ENCODE measurements at places on chromosomes 1 and 21. TPM values are rescaled to one million over a fixed set of nuclear protein-coding genes. Genes with fewer than 3 reads are reported as not detected.

DNA sequence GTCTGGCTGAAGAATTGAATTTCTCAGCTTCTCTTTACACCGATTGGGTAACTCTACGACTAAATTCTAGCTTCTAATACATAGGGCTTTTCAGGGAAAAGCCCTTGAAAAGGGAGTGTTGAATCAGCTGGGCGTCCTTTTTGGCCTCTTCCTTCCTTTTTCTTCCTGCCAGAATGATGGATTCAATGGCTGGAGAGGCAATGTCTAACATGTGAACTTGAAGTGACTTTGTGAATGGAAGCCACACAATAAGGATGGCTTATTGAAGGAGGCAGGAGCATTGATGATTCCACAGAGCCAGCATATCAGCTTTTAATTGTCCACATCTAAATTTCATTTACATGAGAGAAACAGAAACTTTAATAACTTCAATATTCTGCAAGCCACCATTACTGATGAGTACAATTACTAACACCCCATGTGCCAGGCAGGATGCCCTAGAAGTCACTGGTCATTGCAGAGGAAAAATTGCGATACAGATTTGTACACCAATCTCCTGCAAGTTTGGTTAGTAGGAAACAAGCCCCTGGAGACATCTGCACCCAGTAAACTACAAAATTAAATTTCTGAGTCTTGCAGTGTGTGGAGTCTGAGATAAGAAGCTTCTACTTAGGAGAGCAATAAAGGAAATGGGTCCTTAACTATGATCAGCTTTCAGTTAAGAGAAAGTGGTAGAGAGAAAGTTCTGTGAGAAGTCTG, 56.1 kb downstream of the STYXL2 start:
- H3K27me3 ChIP-seq: peaks cover 14% of the 10 kb centered on the region
- peaks cover 3% of the 10 kb centered on the region for H3K4me1 ChIP-seq

- H3K27ac ChIP-seq: peak within 1 kb of the TSS; percentile 83
- peaks cover 56% of the 10 kb centered on the region for H3K4me1 ChIP-seq
- peak within 1 kb of the TSS; percentile 72 for H3K4me3 ChIP-seq
- H3K36me3 ChIP-seq: no peaks in the 10 kb centered on the region
- no peaks in the 10 kb centered on the region for H3K27me3 ChIP-seq
Measured at GRCh38 chr21:46604975-46605766, at the start of gene S100B. S100B (minus strand) TSS chr21:46605082; CDS start chr21:46602415, 2,667 bp downstream.

GRCh38 chr1:8955406-8955805, 9.7 kb downstream of the CA6 start:
- no peaks in the 10 kb centered on the region for H3K27me3 ChIP-seq
- H3K27ac ChIP-seq: peak overlapping the region; percentile 75
- no peak for DNase-seq
- H3K36me3 ChIP-seq: peaks cover 60% of the 10 kb centered on the region

NR0B2 gene
- not detected for total RNA-seq

CELA3B gene
- not detected for total RNA-seq

DNA sequence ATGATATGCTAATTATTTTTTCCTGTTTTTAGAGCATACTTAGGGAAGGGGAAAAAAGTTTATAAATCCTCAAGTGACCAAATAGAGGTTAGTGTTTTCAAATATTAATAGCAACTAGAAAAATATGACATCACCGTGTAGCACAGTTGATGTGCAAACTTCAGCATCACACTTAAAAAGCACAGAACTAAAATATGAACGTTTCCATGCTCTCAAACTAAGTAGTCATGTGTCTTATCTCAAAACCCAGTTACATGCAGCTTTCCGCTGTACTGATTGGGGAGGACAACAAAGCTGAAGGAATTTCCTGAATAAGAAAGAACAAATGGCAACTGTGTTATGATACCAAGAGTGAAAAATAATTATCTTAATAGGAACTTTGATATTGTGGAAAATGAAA, 903.7 kb downstream of the ADGRL2 start:
- H3K27ac ChIP-seq: no peak overlapping the region
- no peaks in the 10 kb centered on the region for H3K36me3 ChIP-seq
- no peak for DNase-seq
- H3K4me1 ChIP-seq: no peaks in the 10 kb centered on the region
- no peaks in the 10 kb centered on the region for H3K27me3 ChIP-seq
- no peak overlapping the region for H3K4me3 ChIP-seq

GRCh38 chr1:24540906-24541710, 14.8 kb upstream of the NCMAP start:
- peak overlapping the region; percentile 43 for H3K4me3 ChIP-seq
- H3K36me3 ChIP-seq: peaks cover 25% of the 10 kb centered on the region

RPE65 gene
- total RNA-seq: not detected

GRCh38 chr1:163537809-163538208, 216.1 kb downstream of the NUF2 start:
- H3K36me3 ChIP-seq: no peaks in the 10 kb centered on the region
- H3K27me3 ChIP-seq: peaks cover 3% of the 10 kb centered on the region
- no peak overlapping the region for H3K27ac ChIP-seq
- no peak for DNase-seq
- no peak overlapping the region for H3K4me3 ChIP-seq

FMO4 gene
- 2.7 TPM for total RNA-seq

DNA sequence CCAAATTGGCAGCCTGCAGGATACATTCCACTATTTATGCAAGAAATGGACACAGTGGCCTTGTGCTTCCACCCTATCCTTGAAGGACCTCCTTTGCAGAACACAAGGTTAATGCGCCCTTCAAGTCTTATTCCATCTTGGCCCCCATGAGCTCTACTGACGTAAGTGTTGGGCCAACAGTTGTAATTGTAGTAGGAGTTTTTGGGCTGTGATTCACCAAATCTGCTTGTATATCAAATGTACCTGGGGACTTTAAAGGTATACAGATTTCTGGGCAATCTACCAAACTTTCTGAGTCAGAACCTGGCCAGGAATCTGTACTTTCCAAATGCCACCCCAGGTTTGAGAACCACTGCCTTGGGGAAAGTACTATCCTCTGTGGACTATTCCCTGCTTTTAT, 100.9 kb upstream of the MARK1 start:
- peaks cover 5% of the 10 kb centered on the region for H3K27me3 ChIP-seq
- no peak overlapping the region for H3K4me3 ChIP-seq
- no peaks in the 10 kb centered on the region for H3K4me1 ChIP-seq
- H3K36me3 ChIP-seq: no peaks in the 10 kb centered on the region

- no peaks in the 10 kb centered on the region for H3K36me3 ChIP-seq
- DNase-seq: no peak
- no peak overlapping the region for H3K27ac ChIP-seq
- no peak overlapping the region for H3K4me3 ChIP-seq
- H3K4me1 ChIP-seq: no peaks in the 10 kb centered on the region
- H3K27me3 ChIP-seq: peaks cover 21% of the 10 kb centered on the region
Measured at GRCh38 chr1:245301921-245302320, 147.1 kb downstream of the KIF26B start.

- H3K36me3 ChIP-seq: no peaks in the 10 kb centered on the region
- no peak for DNase-seq
- no peaks in the 10 kb centered on the region for H3K4me1 ChIP-seq
- H3K27ac ChIP-seq: no peak overlapping the region
- no peak overlapping the region for H3K4me3 ChIP-seq
- H3K27me3 ChIP-seq: no peaks in the 10 kb centered on the region
Measured at GRCh38 chr1:159753386-159753785, 27.4 kb upstream of the DUSP23 start.

DNAJC28 gene
- 0.58 TPM for total RNA-seq

VWA5B1 gene
- total RNA-seq: 0.16 TPM

DNA sequence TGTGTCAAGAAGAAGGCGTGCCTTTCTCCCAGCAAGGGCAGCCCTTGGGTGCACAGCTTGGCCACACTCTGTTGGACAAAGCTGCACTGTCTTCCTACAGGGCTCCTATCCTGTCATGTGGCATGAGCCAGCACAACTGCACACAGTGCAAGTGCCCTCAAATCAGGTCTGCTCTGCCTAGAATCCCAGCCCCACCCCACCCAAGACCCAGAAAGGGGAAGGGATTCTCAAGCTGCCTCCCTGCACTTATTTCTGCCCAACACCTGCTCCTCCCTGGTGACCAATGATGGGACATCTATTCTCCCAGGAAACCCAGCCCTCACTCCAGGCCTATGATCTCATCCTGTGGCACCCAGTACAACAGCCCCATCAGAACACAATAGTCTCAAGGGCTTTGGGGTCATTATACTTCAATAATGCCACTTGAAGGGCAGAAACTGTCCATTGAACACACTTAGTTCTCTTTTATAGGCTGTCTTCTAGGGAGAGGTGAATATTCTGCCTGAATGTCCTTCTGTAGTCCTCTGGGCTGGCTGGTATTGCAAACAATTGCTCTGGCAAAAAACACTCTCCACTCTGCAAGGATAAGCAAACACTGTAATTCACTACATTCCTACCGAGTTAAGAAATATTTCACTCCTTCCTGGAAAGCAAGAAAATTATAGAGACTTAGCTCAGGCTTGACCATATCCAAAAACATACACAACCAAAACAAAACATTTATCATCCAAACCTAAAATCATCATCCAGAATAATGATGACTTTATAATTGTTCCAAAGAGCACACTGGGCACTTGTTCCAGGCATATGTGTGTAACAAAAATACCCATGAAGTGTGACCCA, 43.1 kb upstream of the IGSF3 start:
- no peak for DNase-seq
- H3K4me1 ChIP-seq: peaks cover 9% of the 10 kb centered on the region
- no peaks in the 10 kb centered on the region for H3K36me3 ChIP-seq
- H3K27me3 ChIP-seq: peaks cover 9% of the 10 kb centered on the region

CFHR1 gene
- total RNA-seq: not detected

DNA sequence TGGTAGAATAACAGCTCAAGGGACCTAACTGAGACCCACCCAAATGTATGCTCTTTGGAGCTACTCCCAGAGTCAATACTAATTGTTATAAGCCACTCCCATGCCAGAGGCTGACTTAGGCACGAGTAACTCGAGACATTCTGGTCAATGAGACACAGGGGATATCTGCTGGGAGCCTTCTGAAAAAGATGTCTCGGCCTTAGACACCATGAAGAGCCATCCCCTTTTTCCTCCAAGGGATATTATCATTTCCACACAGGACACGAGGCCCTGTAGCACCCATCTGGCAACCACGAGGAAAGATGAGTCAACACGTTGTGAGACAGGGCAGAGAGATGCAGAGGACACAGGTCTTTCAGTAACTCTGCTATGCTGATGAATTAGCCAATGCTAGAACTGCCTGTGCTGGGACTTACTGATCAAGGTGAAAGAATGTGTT, 30.7 kb downstream of the ITPKB start:
- H3K4me1 ChIP-seq: peaks cover 85% of the 10 kb centered on the region
- peak overlapping the region; percentile 98 for H3K27ac ChIP-seq
- DNase-seq: no peak
- H3K4me3 ChIP-seq: peak overlapping the region; percentile 73
- H3K36me3 ChIP-seq: peaks cover 49% of the 10 kb centered on the region

DNA sequence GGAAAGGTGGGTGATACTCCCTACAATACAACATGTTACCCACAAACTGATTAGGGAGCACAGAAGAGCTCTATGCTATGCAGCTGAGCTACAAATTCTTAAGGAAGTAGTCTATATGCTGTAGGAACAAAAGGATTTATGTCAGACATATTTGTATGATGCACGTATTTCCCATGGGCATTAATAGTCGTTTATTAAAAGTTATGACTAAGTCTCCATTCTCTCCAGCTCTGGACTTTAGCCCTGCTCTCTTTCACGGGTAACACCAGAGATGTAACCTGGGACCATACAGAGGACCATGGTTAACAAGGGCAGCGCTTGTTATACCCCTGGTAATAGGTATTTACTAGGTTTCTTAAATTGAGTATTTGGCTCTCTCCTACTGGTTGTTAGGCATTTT, 168.2 kb upstream of the C1orf105 start:
- DNase-seq: no peak
- H3K36me3 ChIP-seq: peaks cover 6% of the 10 kb centered on the region
- peaks cover 18% of the 10 kb centered on the region for H3K4me1 ChIP-seq

GRCh38 chr1:6111571-6111970, 65.9 kb downstream of the KCNAB2 start:
- no peak overlapping the region for H3K4me3 ChIP-seq
- peaks cover 20% of the 10 kb centered on the region for H3K27me3 ChIP-seq
- no peaks in the 10 kb centered on the region for H3K4me1 ChIP-seq
- DNase-seq: no peak
- no peak overlapping the region for H3K27ac ChIP-seq

GRCh38 chr1:173418107-173418985, 58.8 kb upstream of the PRDX6 start:
- no peaks in the 10 kb centered on the region for H3K27me3 ChIP-seq
- peak; percentile 23 for DNase-seq
- no peaks in the 10 kb centered on the region for H3K36me3 ChIP-seq
- H3K27ac ChIP-seq: peak overlapping the region; percentile 61

- DNase-seq: no peak
- H3K4me1 ChIP-seq: peaks cover 15% of the 10 kb centered on the region
- no peaks in the 10 kb centered on the region for H3K27me3 ChIP-seq
- peaks cover 10% of the 10 kb centered on the region for H3K36me3 ChIP-seq
- H3K27ac ChIP-seq: no peak overlapping the region
Measured at GRCh38 chr1:37814252-37814651, 6.2 kb upstream of the YRDC start.

GRCh38 chr21:37546299-37546908, 179.8 kb downstream of the DYRK1A start:
- DNase-seq: no peak
- no peak overlapping the region for H3K27ac ChIP-seq
- peaks cover 20% of the 10 kb centered on the region for H3K4me1 ChIP-seq
- no peak overlapping the region for H3K4me3 ChIP-seq

DNA sequence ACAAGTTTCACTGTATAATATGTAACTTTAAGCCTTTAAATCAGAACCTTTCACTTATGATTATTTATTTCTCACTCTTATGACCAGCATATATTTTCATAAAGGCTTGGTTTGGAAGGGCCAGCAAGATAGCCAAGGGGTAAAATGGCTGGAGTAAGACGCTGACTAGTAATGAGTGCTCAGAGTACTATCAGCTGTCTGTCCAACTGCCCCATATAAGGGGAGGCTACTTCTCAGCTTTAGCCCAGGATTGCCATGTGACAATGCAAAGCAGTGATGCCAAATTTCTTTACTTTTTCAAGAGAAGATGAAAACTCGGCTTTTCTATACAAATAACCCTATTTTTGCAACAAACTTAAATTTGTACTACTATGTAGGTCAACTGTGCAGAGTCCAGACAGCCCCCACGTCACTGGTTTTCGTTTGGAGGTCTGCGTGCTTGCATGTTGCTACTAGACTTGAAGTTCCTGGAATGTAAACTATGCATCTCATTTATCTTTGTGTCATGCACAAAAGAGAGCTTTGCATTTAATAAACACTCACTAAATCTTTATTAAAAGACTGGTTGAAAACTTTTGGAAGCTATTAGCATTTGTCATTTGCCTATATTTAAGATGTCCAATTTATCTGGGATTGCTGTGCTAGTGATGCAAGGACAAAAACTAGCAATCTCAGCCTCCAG, 110.4 kb downstream of the TNFSF18 start:
- no peak overlapping the region for H3K27ac ChIP-seq
- no peaks in the 10 kb centered on the region for H3K36me3 ChIP-seq
- no peaks in the 10 kb centered on the region for H3K27me3 ChIP-seq
- no peak overlapping the region for H3K4me3 ChIP-seq
- no peak for DNase-seq

COL24A1 gene
- not detected for total RNA-seq

GRCh38 chr1:80214888-80215540, 1208.5 kb upstream of the ADGRL4 start:
- DNase-seq: no peak
- no peaks in the 10 kb centered on the region for H3K4me1 ChIP-seq
- no peaks in the 10 kb centered on the region for H3K36me3 ChIP-seq
- H3K4me3 ChIP-seq: no peak overlapping the region
- no peaks in the 10 kb centered on the region for H3K27me3 ChIP-seq
